ENCODE measurements at places on chromosomes 16 and 17.
A peak's percentile ranks its signal among the peaks of the same experiment; 100 is the strongest.

DNA sequence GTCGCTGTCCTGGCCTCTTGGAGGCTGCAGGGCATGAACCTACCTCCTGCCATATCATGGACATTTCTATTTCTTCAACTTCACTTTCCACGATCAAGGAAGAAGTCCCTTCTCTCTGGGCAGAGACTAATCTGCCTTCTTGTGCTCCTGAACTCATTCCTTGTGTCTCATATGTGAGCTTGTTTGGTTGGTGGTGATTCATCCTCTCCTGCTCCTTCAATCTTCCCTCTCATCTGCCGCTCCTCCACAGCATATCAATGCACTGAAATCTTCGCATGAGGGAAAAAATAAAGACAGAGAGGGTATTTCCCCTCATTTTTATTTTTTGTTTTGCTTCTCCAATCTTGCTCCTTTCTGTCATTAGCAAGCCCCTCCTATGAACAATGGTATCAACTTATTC lies 571.7 kb upstream of the GOT2 start:
- peak; percentile 2 for DNase-seq

DNA sequence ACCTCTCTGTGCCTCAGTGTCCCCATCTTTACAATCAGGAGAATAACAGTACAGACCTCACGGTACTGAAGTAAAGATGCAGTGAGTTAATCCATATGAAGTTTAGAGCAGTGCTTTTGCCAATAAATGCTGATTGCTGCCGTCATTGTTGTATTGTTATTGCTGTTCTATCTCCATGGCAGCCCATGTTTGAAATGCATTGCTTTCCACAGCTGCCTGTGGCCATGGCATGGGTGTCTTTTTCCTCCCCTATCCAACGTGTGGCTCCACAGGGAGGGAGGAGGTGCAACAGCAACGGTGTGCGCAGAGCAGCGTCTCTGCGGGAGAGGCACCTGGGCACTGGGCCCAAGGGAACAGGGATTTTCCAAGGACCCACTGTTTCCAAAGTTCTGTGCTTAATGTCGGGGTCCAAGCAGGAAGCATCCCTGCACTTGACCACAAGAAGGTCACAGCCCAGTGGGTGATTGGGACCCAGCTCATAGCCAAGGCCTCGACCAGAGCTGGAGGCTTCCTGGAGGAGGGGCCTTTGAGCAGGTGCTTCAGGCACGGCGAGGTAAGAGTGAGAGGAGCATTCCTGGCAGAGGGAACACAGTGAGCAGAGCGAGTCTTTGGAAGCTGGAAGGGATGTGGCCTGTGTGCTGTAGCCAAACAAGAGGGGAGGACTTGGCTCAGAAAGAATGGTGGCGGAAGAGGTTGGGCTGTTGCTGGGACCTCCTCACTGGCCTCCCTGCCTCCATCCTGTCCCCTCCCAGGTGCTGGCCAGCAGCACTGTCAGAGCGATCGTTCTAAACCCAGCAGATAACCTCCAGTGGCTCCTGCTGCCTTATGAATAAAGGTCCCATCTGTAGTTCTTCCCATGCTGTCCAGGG lies 3.9 kb downstream of the RAI1 start:
- DNase-seq: peak; percentile 69

DNA sequence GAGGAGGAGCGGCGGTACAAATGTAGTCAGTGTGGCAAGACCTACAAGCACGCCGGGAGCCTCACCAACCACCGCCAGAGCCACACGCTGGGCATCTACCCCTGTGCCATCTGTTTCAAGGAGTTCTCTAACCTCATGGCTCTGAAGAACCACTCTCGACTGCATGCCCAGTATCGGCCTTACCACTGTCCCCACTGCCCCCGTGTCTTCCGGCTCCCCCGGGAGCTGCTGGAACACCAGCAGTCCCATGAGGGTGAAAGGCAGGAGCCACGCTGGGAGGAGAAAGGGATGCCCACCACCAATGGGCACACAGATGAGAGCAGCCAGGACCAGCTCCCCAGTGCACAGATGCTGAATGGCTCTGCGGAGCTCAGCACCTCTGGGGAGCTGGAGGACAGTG lies 2.8 kb downstream of the ZNF646 start:
- no peak for DNase-seq

- no peak for DNase-seq
These were observed 168.5 kb downstream of the BCAS3 start for GRCh38 chr17:60846175-60846574.

DNA sequence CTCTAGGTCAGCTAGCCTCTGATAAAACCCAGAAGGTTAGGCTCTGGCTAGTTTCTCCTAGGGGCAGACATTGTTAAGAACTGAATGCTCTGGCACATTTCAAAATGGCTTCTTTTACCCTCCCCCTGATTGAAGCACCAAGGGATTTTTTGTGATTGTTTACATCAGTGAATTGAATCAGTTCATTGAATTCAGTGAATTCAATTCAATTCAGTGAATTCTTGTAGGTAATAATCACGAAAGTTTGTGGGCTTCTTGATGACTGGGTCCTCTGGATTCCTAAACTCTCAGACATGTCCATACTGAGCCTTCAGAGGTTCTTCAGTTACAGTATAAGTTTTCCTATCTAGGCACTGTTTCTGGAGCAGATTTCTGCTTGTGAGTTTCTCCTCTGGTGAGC lies 135.2 kb upstream of the ELAC2 start:
- peak; percentile 10 for DNase-seq
